Stimulated activated CD4-positive, alpha-beta T cell treated with anti-CD3 and anti-CD28 coated beads, TNF-alpha, amount 100 ng/mL, for 1 hour (primary cell): ENCODE measurements at places on chromosomes 2 and 18.

DNA sequence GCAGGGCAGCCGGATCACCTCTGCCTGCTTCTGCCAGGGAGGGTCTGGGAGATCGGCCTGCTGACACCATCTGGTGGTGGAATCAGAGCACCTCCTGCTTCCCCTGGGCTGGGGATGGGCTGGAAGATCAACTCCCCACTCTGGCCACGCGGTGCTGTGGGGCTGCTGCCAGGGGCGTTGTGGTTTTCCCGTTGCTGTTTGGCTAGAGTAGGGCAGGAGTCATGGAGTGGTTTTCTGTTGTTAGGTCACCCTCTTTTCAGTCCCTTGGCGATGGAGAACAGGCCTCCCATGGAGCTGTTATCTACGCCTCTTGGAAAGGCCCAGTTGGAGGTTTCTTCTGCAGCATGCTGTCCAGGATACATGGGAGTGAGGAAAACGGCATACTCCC lies 15.2 kb downstream of the BCL2L11 start:
- no peak for DNase-seq

GRCh38 chr2:118697781-118698180 lies 149.7 kb downstream of the EN1 start:
- no peak for DNase-seq

DNA sequence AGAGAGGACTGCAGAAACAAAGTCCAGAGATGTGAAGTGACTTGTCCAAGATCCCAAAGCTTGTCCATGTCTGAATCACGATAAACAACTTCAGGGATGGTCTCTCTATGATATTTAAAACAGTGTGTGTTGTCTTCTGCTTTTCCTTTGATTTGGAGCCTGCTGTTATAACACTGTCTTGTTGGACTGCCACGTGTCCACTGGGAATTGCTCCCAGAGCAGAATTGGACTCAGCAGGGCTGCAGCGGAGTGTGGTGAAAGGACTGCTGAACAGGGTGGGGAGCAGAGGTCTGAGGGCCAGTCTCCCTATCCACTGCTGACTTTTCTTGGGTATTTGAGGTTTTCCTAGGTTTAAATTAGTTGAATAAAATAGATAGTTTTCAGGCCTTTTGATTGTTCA lies 68.3 kb downstream of the IL1R2 start:
- no peak for DNase-seq

- no peak for DNase-seq
Observed at GRCh38 chr2:39156107-39156506, 35.3 kb upstream of the SOS1 start.

DNA sequence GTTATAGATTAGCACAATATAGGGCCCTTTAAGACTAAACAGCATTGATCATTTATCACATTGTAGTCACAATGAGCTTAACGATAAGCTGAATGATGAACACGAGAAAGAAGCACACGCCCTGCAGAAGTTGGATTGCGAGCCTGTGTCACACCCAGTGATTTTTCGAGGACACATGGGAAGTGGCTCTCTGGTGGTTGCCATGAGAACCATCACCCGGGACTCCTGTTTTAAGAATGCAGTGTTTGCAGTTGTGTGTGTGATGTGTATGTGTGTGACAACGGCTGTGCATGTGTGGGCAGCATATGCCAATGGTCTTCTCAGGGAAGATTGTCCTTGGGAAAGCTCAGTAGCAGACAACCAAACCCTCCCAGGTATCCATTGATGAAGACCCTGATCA lies 69.2 kb downstream of the PDCL3 start:
- DNase-seq, result no peak

- no peak for DNase-seq
Observed at GRCh38 chr2:112640800-112641675, 4.7 kb upstream of the SLC20A1 start.

DNA sequence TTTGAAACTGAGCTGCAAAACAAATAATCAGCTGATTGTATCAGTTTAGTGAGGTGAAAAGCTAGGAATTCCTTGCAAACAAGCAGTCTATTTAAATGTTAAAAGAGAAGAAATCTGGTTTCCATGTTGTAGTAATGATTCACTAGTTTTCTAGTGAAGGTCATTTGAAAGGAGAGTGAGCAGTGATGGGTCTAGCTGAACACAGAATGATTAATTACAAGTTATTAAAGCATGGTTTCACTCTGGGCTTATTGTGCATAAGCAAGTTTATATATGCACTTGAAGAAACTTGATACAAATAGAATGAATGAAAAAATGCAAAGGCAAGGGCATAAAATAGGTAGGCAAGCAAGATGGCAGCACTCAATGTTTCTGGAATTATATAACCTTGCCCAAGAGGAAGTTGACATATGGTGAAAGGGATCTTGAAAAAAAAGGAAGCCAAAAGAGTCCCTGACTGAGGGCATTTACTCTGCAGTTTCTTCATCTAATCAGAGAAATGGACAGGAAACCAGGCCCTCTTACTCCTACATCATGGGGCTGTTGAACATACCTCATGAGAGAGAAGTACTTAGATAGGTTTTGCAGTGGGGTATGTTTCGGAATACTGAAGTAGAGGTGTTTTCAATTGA lies 53.2 kb downstream of the PLCL1 start:
- DNase-seq, result no peak

GRCh38 chr18:6022845-6023244 lies 127.5 kb upstream of the TMEM200C start:
- no peak for DNase-seq

GRCh38 chr2:177585234-177585863 lies 192.8 kb downstream of the AGPS start:
- no peak for DNase-seq

DNA sequence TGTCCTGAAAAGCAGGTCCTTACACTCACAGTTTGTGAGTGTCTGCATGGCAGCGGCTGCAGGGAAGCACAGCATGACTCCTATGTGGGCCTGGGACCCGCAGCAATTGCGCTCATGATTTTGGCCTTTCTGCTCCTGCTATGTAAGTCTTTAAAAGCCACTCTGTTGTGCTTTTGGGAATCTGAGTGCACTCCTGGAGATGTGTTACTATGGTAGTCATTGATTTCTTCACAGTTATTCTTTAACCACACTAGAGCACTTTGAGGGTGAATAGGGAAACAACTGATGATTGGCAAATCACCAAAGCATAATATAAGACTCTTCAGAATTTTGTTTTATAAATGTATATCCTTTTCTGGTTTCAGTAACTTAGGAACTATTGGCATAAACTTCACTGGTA lies 40.9 kb downstream of the DSG2 start:
- DNase-seq, result no peak

GRCh38 chr2:206978746-206979145 lies 39.4 kb downstream of the CPO start:
- no peak for DNase-seq

GRCh38 chr18:3726238-3726951 lies 276.4 kb downstream of the TGIF1 start:
- DNase-seq, result no peak
